Skeletal muscle tissue (tissue), 5 donors: ENCODE measurements at places on chromosomes 3 and 15. TPM values are rescaled to one million over a fixed set of nuclear protein-coding genes. Genes with fewer than 3 reads are reported as not detected.

ROPN1 gene
- not detected for total RNA-seq

SLC9C1 gene
- 1.0 TPM for total RNA-seq

MYRIP gene
- 1.0 TPM for total RNA-seq

THSD4 gene
- 15.7 TPM for total RNA-seq

CP gene
- 1.0 TPM for total RNA-seq

GOLGA6L4 gene
- 0.52 TPM for total RNA-seq

PARP14 gene
- total RNA-seq: 21.9 TPM

HESX1 gene
- not detected for total RNA-seq

OCA2 gene
- total RNA-seq: 5.7 TPM

UBAP1L gene
- 2.1 TPM for total RNA-seq

NR2E3 gene
- 1.0 TPM for total RNA-seq

GALK2 gene
- total RNA-seq: 50.1 TPM

BOC gene
- 28.7 TPM for total RNA-seq

BCHE gene
- total RNA-seq: 42.3 TPM

TWF2 gene
- total RNA-seq: 18.8 TPM

HEMK1 gene
- total RNA-seq: 7.8 TPM

FANCD2OS gene
- total RNA-seq: not detected

MYL3 gene
- 53.2 TPM for total RNA-seq

C3orf85 gene
- total RNA-seq: not detected

MAPK6 gene
- 23.5 TPM for total RNA-seq

GXYLT2 gene
- total RNA-seq: 31.8 TPM

CAMKV gene
- total RNA-seq: not detected

FBXO40 gene
- total RNA-seq: 4.2 TPM

GP9 gene
- not detected for total RNA-seq

STARD5 gene
- 2.1 TPM for total RNA-seq

C3orf22 gene
- total RNA-seq: under 0.01 TPM
